ENCODE measurements at places on chromosomes 4 and X.

GRCh38 chrX:9519546-9520216 lies 54.8 kb downstream of the TBL1X start:
- DNase-seq = no peak

GRCh38 chrX:99901091-99901490 lies 509.0 kb downstream of the PCDH19 start:
- no peak for DNase-seq

DNA sequence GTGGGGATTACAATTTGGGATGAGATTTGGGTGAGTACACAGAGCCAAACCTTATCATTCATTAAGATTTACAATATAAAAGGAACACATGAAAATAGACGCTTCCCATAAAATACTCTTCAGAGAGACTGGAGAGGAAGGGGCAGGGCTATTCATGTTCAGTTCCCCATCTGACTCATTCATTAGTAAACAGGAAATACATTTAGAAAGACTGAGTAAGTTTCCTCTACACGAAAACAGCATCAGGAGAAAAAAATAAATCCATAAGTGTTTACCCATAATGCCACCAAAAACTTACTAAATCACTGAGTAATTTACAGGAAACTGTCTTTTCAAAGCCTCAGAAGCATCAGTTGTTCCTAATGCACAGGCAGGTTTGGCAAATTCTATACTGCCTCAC lies 255.4 kb upstream of the CXorf51A start:
- DNase-seq = no peak

- no peak for DNase-seq
These were observed 5.3 kb upstream of the VMA21 start for GRCh38 chrX:151391722-151392121.

DNA sequence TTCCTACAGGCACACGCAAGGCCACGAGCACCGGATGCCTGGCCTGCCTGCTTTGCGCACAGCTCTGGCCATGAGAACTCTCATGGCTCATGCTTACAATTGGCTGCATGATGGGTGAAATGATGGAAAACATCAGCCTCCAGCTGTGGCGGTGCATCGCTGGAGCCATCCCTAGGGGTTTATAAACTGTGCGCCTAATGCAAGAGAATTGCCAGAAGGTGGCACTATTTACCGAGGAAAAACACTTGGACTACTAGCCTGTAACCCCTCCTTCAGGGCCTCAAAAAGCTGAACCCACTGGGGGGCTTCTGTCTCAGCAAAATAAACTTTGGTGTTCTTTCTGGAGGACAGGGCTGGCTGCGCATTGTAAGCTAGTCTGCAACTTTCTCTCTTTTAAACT lies 51.9 kb downstream of the PHKA2 start:
- no peak for DNase-seq

DNA sequence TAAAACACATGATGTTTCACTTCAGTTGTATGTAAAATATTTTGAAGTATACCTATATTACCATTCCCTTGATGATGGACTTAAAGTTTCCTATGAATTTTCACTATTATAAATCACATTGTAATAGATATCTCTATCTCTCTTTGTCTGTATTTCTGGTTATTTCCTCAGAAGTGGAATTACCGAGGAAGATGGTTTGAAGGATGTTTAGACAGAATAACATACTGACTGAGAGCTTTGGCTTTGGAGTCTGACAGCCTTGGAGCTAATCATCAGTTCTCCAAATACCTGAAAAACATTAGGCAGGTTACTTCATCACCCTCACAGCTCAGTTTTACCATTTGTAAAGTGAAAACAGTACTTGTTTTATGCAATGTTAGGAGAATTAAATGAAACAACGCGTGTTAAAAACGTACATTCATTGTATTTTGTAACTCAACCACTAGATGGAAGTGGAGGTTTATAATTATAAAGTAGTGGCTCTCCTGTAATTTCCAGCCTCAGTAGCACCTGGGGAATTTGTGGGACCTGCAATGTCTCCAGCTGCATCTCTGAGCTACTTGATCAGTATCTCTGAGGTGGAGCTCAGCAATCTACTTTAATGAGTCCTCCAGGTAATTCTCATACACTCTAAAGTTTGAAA lies 14.3 kb downstream of the JCHAIN start:
- no peak for DNase-seq

DNA sequence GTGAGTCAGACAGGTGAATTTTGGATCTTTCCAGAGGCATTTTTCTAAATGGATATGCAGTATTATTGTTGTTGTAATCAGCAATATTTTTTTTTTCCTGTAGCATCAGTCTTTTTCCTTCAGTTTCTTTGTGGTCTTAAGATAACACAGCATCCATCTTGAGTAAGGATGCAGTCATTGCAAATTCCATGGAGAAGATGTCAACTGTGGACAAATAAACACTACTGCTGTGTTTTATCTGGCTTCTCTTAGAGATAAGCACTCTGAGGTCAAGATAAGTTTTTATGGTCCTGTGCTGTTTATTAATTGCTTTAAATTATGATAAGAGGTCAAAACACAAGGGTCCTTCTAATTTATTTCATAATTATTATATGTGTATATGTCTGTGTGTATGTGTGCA lies 1255.7 kb downstream of the ADGRL3 start:
- no peak for DNase-seq

GRCh38 chr4:35725131-35725530 lies 519.2 kb downstream of the ARAP2 start:
- no peak for DNase-seq

GRCh38 chr4:99536271-99536670 lies 25.4 kb downstream of the C4orf17 start:
- no peak for DNase-seq

DNA sequence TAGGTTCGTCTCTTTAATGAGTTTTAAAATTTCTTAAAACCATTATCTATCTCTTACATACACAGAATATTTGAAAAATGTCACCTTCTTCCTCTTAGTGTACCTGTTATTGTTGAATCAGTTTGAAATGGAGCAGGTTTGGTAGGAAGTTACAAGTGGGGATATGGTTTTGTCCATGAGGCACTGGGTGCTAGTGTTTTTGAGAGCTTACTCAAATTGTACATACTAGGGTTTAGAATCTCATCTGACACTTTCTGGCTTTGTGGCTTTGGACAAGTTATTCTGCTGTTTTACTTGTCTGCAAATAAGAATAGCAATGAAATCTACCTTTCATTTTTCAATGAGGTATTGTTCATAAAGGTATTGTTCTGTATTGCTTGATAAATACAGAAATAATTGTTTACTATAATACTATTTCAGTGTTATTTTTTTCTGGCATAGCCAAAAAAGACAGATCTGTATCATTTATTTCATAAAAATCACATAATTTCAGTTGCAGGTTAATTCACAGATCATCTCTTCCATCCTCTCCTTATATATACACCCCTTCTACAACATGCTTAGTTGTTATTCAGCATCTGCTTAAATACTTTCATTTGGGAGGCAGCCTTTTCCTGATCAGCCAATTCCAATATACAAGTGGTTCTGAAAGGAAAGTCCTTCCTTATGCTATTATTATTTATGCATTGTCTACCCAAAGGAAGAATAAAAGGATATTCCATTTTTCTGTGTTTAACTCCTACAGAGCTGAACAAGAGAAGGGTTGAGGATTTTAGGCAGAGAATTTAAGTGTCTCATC lies 13.3 kb downstream of the NCAPG start:
- DNase-seq = no peak

DNA sequence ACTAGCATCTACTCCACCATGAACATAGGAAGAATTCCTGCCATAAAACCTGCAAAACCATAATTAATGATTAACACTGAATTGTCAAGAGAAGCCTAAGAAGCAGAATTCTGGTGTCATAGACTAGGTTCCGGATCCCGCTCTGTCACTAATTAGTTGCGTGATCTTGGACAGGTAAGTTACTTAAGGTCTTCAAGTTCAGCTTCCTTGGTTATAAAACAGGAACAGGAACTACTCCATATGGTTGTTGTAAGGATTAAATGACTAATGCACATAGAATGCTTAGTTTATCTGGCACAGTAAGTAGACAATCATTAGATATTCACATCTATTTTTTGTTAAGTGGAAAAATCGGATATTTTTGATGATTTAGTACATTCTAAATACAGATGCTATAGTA lies 14.3 kb downstream of the G3BP2 start:
- DNase-seq = no peak

DNA sequence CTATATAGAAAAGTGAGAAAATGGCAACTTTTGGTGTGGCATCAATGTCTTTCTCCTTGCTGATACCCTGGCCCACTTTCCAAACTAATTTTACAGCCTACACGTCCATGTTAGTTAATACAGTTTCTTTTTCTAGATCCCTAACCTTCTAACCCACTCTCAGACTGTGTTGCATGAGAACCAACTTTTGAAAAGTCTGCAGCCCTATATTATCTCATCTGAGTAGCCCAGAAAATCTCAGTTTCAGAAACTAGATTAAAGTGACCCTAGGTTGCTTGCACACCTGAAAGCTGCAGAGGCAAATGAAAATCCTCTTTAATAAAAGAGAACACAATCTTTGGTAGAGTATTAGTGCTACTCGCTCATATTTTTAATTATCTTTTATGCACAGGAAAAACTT lies 371.6 kb upstream of the EMCN start:
- no peak for DNase-seq

DNA sequence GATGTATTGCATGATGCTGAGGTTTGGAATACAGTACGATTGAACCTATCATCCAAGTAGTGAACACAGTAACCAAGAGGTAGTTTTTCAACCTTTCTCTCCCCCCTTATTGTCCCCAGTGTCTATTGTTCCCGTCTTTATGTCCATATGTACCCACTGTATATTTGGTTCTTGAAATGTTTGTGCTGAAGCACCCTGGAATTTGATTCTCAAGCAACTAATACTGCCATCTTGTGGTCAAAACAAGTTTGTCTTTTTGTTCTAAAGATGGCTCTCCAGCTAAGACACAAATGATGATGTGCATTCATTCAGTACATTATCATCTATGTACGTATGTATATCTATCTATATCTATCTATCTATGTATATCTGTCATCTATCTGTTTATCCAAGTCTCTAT lies 33.5 kb upstream of the DCX start:
- DNase-seq = no peak

DNA sequence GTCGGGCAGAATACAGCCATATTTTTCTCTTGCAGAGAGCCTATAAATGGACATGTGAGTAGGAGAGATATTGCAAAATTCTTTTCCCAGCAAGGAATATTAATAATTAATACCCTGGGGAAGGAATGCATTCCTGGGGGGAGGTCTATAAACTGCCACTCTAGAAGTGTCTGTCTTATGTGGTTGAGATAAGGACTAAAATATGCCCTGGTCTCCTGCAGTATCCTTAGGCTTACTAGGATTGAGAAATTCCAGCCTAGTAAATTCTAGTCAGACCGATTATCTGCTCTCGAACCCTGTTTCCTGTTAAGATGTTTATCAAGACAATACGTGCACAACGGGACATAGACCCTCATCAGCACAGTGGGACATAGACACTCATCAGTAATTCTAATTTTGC lies 872.6 kb downstream of the FSTL5 start:
- no peak for DNase-seq

- DNase-seq = no peak
These were observed 5.2 kb downstream of the TLR3 start for GRCh38 chr4:186074189-186074588.

DNA sequence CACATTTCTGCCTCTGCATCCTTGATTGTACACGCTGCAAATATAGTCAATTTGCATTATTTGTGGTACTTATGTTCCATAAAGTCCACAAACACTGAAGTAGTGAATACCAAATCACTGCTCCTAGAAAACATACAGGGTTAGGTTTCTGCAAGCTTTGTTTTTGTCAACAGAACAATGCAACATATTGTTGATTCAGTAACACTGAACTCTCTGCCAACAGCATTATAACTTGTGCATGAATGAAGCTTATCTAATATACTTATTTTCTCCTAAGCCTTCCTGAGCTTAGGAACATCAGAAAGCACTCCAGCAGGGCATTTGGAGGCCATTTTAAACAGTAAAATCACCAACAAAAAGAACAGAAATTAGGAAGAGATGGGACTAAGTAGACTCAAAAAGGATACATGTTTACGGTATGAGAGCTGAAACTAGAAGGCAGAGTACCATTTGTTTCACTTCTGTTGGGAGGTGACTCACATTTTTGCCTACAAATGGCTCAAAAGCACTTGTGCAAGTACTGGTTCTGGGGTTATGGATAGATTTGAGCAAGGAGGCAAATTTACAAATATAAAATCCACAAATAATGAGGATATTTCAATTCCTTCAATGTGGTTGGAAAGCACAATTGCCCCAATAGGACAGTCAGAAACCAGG lies 14.1 kb downstream of the COX18 start:
- no peak for DNase-seq

DNA sequence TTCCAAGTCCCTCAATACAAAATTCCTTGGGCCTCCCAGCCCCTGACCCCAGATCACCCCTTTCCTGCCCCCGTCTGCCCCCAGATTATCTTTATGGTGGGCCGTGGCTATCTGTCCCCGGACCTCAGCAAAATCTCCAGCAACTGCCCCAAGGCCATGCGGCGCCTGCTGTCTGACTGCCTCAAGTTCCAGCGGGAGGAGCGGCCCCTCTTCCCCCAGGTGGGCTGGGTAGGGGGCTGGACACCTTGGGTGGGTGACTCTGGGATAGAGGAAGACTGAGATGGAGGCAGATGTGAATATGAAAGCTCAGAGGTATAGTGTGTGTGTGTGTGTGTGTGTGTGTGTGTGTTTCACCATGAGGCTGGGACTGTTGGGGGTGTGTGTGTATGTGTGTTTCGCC lies 9.8 kb downstream of the ARAF start:
- DNase-seq = no peak
